ENCODE measurements at places on chromosomes 1 and 21. TPM values are rescaled to one million over a fixed set of nuclear protein-coding genes. Genes with fewer than 3 reads are reported as not detected.
A peak's percentile ranks its signal among the peaks of the same experiment; 100 is the strongest.

DNA sequence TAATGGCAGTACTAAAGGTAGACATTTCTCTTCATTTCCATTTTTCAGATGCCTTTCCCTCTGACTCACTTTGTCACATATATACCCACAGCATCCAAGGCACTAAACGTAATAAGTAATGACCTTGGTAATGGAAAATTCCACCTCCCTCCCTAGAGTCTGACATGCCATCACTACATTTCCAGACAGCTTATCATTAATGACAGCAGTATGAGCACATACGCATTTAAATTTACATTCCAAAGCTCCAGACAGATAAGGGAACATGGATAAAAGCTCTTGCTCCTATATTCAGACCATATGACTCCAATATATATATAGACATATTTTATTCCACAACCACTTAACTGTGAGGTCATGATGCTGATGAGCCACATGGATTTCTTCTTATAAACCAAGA lies 191.7 kb upstream of the GORAB start:
- DNase-seq = no peak

The EPRS1 gene
- total RNA-seq = 63.0 TPM

The PHF13 gene
- total RNA-seq = 9.0 TPM

GRCh38 chr1:200242110-200243041 lies 167.5 kb downstream of the ZNF281 start:
- no peak for DNase-seq

DNA sequence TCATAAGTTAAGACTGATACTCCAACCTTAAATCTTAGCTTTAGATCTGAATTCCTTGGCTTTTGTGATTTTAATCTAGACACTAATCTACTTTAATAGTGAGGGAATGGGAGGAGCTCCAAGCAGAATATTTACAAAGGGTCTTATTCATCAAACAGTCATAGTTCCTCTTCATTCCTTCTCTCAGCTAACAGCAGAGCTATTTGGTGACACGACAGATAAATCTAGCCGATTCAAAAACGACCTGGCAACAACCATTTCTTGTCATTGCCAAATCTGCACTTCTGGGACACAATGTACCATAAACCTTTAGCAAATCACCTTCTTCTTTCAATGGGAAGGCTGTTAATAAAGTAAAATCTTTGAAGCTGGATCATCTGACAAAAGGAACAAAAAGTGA lies 52.8 kb upstream of the FOXD3 start:
- no peak for DNase-seq

DNA sequence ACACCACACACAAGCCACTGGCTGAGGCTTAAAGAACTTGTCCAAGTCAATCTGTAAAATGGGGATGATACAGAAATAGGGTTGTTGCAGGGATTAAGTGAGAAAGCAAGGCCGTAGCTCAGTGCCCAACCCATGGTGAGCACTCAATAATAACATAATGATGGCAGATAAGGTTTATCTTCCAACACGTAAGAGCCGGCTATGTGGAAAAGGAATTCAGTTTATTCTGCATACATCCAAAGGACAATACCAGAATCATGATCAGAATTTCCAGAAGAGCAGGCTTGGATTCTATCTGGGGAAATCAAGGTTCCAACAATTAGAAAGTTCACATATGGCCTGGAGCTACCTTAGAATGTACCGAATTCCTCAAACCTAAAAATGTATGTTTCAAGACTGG lies 4.6 kb downstream of the TMPRSS2 start:
- no peak for DNase-seq

DNA sequence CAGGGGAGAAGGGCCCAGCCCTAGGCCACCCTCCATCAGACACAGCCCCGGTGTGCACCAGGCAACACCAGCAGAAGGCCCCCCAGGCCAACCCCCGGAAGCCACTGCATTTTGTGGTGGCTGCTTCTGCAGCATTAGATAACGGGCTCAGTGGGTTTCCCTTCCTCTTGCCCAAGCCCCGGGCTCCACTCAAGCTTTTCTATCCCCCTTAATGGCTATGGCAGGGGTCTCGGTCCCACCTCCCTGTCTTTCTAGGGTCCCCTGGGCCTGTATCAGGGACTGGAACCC lies 18.9 kb downstream of the C1orf174 start:
- no peak for DNase-seq

DNA sequence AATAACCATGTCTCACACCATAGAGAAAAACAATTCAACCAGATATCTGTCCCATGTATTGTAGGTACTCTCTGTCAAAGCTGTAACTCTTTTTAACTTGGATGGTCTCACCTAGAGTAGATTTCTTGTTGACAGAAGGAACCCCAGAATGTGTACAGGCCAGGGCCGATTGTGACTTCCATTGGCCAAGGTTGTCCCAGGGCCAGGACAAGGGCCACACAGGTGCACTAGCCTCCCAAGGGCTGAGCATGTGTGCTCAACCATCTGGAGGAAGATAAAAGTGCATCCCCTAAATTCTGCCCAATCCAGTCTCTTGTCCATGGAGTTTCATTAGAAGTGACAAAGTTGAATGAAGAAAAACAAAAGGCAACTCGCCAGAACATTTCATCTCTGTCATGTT lies 51.8 kb downstream of the SETD4 start:
- no peak for DNase-seq

DNA sequence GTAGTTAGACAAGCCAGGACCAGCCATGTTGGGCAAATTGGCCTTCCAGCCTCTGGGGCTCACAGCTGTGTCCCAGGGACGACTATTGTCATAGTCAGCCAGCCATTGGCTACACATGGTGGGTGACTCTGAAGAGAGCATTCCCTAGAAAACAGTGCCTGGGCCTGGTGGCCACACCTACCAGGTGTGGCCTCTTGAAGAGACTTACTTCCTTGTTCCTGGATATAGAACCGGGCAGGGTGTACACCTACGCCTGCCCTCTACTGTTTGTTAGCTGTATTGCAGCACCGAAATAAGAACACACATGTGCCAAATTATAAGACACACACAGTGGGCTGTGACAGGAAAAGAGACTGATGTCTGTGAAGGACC lies 134.6 kb upstream of the ARHGEF16 start:
- DNase-seq = no peak

GRCh38 chr1:208691012-208691411 lies 446.8 kb upstream of the PLXNA2 start:
- DNase-seq = no peak

The RXRG gene
- 2.4 TPM for total RNA-seq

- no peak for DNase-seq
Observed at GRCh38 chr21:36454093-36454531, 25.8 kb downstream of the CLDN14 start.

DNA sequence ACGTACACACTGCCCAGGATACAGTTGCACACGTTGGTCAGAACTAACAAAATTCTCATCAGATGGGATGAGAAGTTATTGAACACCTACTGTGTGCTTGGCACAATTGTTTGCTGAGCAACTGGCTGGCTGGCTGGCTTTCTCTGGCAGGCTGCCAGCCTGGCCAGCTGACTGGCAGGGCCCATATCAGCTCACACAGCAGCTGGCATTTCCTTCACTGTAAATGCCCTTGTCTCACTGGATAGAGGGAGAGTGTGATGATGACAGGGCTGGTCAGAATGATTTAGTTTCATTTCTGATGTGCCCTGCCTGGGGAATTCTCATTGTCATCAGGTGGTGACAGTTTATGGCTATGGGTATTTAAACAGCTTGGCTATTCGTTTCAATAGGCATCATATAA lies 15.8 kb downstream of the CAMK2N1 start:
- no peak for DNase-seq

DNA sequence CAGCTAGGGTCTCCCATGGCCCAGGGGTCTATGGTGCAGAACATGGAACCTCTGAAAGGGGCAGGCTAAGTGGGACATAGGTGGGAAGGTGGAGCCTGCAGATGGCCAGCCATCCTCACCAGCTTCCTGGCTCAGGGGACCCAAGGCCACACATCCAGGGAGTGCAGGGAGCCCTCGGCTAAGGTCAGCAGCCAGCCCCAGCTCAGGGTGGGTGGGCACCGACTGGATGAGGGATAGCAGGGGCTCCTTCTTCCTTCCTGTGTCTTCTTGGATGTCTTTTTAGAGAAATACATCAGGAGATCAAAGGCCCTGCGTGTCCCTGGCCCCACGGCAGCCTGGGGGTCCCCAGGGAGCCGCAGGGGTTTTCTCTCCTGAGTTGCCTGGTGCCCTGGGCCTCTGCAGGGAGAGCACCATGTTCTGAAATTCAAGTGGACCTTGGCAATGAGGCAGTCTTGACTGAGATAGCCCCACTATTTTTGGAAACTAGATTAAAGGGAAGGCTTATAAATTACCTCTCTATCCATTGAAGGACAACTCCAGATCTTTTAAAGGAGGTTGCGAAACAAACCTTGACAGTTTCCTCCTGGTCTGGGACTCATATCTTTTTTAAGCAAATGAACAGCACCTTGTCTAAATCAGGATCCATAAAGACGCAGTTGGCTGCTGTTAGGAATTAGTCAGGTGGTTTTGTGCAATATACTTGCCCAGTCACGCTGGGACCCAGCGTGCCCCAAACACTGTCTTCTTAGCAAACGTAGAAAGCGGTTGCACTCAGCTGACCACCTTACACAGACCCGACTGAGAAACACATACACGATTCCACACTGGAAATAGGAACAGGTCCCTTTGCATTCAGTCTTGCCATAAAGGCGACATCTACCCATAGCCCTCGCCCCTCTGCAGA lies 242.3 kb downstream of the TOMM20 start:
- no peak for DNase-seq

DNA sequence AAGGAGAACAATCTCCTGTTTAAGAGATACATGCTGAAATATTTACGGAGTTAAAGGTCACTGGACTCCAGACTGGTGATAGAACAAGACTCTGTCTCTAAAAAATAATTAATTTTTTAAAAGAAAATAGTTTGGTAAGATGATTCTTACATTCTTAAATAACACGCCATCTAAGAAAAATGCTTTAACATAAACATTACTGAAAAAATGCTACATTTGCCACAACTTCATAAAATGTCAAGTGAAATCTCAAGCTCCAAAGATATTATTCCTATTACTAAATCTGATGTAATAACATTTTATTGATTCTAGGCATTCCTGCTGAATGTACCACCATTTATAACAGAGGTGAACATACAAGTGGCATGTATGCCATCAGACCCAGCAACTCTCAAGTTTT lies 4.1 kb downstream of the ANGPTL3 start:
- DNase-seq = no peak

- no peak for DNase-seq
Observed at GRCh38 chr1:61102621-61103020, 20.3 kb downstream of the NFIA start.

The LHX8 gene
- total RNA-seq = not detected

GRCh38 chr21:46498335-46499050 lies 39.8 kb downstream of the DIP2A start:
- DNase-seq = no peak

GRCh38 chr21:42545745-42546144 lies 32.1 kb downstream of the SLC37A1 start:
- DNase-seq = no peak

DNA sequence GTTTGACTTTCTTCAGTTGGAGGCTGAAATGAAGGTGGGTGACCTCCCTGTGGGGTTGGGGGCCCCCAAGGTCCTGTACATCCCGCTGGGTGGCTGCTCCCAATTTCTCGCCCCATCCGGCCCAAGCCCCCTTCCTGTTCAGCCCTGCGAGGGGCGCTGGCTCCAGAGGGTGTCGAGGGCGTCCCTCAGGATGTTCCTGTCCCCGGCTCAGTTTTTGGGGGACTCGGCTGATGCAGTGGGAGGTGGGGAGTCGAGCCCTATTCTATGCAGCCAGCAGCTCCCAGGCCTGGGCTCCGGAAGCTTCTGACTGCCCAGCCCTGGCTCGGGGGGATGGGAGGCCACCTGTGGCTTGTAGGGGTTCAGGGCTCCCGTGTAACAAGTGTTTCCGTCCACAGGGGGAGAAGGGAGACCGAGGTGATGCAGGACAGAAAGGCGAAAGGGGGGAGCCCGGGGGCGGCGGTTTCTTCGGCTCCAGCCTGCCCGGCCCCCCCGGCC lies 38.2 kb downstream of the SLC19A1 start:
- DNase-seq = peak; percentile 17

The ZMYM4 gene
- 41.6 TPM for total RNA-seq

GRCh38 chr1:91696321-91696720 lies 189.6 kb downstream of the TGFBR3 start:
- no peak for DNase-seq

DNA sequence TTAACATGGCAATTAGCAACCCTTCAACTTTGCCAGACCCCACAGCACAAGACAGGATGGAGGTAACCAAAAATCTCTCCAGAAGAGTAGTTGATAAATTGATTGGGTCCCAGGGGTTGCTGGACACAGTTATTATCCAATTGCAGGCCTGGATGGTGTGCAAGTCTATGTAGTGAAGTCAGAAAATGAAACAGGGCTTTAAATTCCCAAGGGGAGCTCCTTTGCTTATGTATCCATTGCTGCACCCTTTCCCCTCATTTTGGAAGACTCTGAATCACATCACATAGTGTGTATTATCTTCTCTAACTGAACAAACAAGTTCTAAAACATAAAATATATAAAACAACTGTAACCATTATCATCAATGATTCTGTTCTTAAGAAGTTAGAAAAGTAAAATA lies 550.2 kb downstream of the LMO4 start:
- DNase-seq = no peak

- DNase-seq = no peak
Observed at GRCh38 chr21:30336596-30336995, 898 bp downstream of the KRTAP27-1 start.

DNA sequence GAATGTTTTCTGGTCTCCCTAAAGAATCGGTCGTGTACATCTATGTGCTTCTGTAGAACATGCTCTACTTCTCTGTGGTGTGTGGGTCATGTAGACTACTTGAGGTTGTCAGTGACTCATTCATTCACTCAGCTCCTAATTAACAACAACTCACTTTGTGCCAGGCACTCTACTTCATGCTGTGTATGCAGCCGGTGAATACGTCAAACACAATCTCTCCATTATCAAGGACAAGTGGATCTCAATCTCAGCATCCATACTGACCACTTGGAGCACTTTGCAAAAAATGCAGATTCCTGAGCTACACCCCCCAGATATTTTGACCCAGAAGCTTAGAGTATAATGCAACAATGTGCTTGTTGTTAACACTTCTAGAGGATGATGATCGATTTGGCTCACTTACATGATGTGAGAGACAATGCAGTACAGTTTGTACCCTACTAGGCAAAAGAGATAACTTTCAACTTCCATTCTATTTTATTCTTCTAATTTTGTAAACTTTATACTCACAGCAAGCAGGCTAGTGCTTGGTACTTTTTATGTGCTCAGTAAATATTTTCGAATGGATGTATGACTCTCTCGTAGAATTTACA lies 508.6 kb upstream of the ADAMTS5 start:
- DNase-seq = no peak

GRCh38 chr21:45800339-45801080 lies 157.0 kb downstream of the PCBP3 start:
- no peak for DNase-seq

DNA sequence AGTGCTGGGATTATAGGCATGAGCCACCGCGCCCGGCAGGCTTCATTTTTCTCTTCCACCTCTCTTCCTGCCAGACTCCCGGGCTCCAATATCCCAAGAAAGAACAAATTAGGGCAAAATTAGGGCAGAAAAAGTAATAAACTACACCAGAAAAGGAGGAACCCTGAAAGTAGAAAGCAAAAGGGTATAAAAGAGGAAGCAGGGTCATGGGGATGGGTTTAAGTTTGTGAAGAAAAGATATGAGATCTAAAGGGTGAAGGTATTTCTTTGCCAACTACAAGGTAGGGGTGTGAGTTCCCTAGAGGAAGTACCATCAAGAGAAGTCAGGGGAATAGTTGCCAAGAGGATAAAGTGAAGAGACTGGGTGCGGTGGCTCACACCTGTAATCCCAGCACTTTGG lies 9.9 kb downstream of the PTPN22 start:
- no peak for DNase-seq

The HSD3B1 gene
- total RNA-seq = not detected
